ENCODE measurements at places on chromosomes 5 and 9.
A peak's percentile ranks its signal among the peaks of the same experiment; 100 is the strongest.

GRCh38 chr5:174707671-174708070 is 16.7 kb upstream of the MSX2 start:
- no peak for DNase-seq

DNA sequence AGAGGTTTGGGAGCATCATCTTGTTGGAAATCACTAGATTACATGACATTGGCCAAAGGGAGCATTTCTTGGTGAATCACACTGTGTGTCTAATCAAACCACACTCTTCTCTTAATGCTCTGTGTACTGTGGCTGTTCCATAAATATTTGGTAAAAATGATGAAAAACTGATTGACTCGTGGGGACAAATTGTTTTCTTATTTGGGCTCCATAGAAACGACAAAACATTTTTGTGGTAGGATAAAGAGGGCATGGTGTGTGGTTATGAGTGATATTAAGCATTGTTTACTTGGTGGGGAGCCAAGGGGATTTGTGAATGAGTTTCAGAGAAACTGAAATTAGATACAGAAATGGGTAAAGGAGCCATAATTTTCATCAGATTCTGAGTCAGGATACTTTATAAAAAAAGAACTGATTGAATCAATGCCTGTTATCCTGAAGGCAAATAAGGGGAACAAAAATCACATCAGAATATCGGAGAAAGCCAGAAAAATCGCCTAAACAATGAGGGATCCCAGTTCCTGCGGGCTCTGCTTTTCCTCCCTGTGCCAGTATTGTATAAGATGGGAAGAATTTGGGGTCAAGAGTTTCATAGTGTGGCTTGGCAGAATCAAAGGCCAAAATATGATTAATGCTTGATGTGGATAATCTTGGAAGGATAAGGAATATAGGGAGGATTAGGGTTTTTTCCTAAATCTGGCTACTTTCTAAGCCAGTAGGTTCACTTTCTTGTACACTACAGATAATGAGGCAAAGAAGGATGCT is 33.3 kb downstream of the FBXL7 start:
- peak; percentile 51 for DNase-seq

DNA sequence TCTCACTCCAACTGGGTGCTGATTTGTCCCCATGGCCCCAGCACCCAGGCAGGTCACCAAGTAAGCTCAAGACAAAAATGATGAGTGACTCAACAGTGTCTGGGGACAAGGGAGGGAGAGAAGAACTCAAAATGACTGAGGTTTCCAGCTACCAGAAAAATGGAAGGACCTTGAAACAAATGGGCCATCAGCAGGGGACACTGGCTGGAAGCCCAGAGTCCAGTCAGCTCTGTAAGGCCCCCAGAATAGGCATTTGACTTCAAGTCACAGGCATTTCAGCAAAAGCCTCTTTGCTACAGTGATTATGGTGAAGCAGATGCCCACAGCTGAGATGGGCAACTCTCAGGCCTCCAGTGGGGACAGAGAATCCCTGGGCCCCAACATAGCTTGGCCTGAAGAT is 139.0 kb upstream of the GABRP start:
- DNase-seq = no peak

DNA sequence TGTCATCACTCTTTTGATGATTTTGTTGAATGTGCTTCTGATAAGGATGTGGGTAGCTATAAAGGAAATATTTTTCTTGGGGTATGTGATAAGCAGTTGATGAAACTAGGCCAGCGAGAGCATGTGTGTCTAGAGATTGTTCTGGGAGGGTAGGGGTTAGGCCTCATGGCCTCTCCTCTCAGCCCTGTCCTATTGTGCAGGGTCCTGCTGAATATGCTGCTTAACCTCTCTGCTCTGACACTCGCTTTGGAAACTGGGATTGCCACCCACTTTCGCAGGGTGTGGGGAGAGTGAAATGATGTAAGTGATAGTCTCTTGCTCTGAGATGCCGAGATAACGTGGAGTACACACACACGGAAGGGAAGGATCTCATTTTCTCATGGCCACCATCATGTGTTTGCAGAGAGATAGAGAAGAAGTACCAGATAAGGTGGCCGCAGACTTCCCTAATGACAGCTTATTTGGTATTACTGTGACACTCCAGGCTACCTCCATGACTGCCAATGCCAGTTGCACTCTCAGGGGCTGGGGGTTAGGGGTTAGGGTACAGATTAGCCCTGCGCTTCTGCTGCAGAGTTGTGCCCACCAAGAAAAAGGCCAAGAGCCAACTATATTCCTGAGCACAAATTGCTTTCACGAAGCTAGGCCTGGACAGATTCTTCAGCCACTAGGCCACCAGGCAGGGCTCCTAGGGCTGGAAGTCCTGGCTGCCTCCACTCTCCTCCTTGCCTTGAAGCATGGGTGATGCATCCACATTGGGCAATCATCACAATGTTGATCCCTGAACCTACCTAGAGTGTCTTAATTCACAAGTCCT is 25.2 kb upstream of the TNFAIP8 start:
- no peak for DNase-seq

DNA sequence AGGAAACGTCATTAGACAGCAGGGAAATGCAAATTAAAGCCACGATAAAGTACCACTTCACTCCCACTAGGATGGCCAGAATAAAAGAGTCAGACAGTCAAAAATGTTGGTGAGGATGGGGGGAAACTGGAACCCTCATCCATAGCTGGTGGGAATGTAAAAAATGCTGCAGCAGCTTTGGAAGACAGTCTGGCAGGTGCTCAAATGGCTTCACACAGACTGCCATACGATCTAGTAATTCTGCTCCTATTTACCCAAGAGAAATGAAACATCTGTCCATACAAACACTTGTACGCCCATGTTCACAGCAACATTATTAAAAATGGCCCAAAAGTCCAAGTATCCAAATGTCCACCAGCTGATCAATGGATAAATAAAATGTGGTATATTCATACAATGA is 158.9 kb upstream of the PHYKPL start:
- DNase-seq = no peak

DNA sequence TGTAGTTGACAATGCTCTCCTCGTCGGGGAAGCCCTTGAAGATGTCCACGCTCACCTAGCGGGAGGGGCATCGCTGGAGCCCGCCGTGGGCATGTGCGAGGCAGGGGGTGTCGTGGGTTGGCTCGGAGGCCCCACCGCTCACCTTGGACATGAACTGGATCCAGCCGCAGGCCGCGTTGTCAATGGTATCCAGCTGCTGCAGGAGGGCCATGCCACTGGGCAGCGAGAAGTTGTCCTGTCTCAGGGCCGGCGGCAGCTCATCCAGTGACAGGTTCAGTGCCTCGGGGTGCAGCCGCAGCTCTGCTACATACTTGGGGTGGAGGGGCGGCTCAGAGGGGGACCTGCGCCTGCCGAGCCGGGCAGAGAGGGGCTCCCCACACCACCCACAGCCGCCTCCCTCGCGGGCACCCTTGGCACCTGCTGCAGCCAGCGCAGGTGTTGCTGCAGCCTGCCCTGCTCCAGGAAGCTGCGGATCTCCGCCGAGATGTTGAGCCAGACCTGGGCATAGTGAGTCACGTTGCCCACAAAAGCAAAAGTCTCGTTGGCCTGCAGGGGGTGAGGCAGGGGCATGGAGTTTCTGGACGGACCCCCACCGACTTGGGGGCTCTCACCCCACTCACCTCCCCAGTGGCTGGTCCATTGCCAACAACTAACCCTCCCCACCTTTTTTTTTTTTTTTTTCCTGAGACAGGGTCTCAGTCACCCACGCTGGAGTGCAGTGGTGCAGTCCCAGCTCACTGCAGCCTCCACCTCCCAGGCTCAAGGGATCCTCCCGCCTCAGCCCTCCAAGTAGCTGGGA is 9.1 kb downstream of the ABCA2 start:
- no peak for DNase-seq

DNA sequence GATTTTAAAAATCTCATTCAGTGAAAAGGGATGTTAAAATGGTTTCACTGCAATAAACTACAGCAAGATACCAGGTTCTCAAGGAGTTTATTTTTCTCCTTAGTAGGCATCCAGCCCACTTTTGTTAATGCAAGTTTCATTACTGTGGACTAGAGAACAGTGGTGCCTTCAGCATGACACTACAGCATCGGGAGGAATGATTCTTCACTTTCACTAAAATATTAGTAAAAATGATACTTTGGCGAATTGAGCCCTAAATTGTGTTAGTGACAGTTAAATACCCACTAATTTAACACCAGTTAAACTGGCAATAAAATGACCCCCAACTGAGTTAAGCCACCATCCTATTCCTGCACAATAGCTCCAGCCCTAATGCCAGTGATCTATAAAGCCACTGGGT is 152.2 kb upstream of the MPDZ start:
- DNase-seq = no peak

DNA sequence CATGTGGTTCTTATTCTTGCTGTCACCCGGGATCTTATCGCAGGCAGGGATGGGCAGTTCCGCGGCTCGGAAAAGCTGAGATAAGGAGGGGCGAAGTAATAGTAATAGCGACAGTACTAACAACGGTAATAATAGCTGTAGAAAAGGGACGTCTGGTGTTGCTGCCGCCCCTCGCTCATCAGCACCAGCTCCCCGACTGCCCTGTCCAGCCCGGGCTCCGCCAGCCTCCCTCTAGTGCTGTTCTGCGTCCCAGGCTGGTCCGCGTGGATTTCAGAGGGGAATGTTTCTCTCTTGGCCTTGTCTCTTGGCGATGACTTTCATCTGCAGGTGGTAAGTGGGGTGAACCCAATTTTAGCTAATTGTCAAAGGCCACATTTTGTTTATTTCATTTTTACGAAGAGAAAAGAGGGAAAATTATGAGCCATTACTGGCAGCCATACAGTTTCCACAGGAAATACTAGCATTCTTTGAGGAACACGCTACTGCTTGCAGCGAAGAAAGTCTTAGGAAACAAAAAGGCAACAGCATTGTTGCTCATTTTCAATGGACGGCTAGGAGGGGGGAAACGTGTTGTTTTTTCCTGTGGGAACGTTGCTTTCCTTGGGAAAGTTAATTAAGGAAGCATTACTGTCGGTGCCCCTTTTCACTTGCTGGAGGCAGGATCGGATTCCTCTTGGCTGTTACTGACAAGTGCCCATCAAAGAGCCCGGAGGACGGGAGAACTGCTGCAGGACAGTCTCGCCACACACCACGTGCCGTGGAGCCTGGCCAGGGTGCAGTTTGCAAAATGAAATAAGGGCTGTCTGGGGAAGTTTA is 762 bp downstream of the SNCAIP start:
- peak; percentile 72 for DNase-seq

Data from astrocyte of the hippocampus (primary cell).